ENCODE measurements at places on chromosomes 1 and 21.

- no peak for DNase-seq
Measured at GRCh38 chr1:68805097-68805641, 308.3 kb upstream of the DEPDC1 start.

DNA sequence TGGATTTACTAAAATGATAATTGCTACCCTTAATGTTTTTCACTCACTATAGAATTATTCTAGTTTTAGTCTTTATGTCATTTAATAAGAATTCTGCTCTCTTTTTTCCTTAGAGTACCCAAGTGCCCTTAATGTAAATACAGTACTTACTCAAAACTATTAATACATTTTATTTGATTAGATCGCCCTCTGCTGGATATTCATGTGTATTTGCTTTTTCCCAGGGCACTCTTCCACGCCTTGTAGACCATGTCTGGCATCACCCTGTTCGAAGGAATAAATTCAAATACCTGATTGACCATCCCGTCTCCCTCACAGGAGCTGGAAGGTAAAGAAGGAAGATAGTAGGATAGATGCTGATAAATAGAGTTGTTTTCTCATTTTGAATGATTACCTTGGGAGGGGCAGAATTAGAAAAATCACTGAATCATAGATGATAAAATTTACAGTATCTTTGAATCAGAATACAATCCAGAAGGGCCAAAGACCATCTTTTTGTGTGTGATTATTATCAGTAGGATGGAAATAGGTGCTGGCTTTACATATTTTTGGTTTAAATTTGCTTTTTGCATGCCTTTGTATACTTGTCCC is 4.1 kb downstream of the AXDND1 start:
- peak; percentile 31 for DNase-seq

DNA sequence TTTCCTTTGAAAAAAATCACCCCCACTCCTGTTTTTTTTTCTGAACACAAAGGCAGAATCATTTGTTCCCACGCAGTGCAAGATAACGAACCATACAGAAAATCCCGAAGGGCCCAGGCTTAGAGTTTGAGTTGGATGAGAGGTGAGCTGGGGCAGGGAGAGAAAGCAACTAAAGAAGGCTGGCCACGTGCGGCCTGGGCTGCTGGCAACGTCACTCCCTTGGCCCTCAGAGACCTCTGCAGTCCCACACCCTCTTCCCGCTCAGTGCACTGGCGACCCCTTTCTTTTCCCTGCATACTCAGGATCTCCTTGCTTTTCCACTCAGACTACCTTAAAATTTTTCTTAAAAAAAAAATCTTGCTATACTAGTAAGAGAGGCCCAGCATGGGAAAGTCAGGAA is 28.2 kb upstream of the CRNN start:
- DNase-seq, result no peak

DNA sequence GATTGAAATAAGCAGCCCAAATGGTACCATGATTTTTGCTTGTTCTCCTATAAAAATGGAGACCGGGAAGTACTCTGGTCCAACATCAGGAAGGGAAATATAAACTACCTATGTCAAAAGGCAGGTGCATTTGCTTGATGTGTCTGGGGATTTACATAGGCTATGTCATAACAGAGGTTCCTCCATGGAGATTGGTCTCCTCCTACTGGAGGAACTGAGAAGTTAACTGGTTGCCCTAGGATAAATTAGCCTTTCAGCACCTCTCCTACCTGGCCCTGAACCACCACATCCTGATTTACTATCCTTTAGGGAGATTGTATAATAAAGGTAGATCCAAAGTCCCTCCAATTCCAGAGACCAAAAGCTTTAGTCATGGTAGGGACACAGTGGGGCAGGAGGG is 1109.3 kb upstream of the B3GALT2 start:
- peak; percentile 7 for DNase-seq

- DNase-seq, result no peak
Measured at GRCh38 chr21:41865002-41865777, 14.0 kb downstream of the PRDM15 start.

DNA sequence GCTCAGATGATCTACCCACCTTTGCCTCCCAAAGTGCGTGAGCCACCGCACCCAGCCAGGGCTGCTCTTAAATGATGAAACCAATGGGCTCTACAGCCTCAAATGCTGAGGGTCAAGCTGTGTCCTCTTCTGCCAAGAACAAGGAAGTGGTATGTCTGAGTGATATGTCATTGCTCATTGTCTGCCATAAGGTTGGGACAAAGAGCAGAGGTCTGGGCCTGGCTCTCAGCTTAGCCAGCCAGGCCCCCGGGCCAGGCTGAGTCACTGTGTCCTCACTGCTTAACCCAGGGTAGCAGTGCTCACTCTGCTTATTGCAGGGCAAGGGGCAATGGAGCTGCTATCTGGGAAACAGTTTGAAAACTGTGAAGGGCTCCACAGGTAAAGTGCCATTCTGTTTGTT is 8.3 kb upstream of the ETS2 start:
- no peak for DNase-seq

DNA sequence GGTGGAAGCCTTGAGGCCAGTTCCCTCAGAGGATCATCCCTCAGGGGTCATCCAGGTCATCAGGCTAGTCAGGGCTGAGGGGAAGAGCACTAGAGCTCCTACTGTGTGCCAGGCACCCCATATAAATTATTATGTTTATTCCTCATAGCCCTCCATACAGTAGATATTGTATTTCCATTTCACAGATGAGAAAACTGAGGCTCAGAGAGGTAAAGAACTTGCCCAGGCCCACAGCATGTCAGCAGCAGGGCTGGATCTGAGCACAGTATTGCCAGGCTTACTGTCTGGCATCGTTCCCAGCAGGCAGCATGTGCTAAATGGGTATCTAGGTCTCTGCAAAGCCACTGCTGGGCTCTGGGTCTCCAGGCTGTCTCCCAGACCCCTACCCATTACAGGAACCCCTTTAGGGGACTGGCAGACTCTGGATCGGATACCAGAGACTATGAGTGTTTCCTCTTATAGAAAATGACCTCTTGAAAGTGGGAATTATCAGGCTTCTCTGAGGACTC is 153.3 kb downstream of the PTPRU start:
- DNase-seq, result no peak

DNA sequence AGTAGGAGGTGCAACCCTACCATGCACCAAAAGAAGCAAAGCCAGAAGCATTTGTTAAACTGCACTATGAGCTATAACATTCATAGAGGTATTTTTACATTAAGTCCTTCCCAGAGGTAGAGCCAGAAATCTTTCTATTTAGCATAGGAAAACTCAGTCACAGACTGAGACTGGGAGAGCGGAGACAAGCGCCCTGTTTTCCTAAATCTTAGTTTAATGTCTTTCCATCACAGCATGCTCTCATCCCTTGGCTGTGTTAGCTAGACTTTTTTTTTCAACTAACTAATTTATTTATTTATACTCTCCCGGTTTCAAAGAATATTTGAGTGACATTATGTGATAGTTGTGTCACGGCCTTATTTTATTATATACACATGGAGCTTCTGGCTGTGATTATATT is 304.1 kb downstream of the LMX1A start:
- no peak for DNase-seq

DNA sequence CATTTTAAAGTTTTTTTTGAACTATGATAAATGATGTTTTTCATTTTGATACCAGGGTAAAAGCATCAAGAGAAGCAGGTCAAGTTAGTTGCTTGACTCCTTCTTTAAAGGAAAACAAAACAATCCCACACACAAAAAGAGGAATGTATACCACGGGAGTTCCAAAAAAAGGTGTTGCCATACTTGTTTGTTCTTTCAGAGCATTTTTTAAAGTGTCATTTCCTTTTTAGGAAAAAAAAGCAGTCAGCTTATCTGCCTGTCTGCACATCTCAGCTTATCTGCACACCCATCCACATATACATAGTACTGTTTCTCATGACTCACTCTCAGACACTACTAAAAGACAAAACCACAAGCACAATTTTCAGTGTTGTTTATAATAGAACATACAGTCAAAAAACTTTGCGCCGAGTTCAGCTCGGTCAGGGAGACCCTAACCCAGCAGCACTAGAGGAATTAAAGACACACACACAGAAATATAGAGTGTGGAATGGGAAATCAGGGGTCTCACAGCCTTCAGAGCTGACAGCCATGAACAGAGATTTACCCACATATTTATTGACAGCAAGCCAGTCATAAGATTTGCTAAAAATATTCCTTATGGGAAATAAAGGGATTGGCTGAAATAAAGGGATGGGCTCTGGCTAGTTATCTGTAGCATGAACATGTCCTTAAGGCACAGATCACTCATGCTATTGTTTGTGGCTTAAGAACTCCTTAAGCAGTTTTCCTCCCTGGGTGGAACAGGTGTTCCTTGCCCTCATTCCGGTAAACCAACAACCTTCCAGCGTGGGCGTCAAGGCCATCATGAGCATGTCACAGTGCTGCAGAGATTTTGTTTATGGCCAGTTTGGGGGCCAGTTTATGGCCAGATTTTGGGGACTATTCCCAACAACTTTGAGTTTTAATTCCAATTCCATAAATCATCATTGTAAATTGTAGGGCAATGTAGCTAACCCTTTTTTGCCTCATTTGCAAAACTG is 11.4 kb upstream of the MNDA start:
- no peak for DNase-seq

DNA sequence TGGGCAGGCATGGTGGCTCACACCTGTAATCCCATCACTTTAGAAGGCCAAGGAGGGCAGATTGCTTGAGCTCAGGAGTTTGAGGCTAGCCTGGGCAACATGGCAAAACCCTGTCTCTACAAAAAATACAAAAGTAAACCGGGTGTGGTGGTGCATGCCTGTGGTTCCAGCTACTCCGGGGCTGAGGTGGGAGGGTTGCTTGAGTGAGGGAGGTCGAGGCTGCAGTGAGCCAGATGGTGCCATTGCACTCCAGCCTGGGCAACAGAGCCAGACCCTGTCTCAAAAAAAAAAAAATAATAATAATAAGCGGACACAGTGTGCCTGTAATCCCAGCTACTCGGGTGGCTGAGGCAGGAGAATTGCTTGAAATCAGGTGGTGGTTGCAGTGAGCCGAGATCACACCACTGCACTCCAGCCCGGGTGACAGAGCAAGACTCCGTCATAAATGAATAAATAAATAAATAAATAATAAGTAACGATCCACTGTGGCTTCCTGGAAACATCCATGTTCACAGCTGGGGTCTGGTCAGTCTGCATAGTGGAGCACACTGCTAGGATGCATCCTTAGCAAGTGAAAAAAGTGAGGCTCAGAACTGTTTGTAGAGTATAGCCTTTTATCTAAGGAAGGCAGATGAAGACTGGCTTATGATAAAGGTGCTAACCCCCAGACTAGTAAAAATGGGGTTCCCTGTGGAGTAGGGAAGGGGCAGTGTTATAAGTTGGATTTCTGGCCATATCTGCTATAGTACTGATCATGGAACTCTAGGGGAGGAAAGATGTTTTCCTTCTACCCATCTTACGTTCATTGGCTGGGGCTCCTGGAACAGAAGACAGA is 15.7 kb downstream of the PKNOX1 start:
- DNase-seq, result no peak

DNA sequence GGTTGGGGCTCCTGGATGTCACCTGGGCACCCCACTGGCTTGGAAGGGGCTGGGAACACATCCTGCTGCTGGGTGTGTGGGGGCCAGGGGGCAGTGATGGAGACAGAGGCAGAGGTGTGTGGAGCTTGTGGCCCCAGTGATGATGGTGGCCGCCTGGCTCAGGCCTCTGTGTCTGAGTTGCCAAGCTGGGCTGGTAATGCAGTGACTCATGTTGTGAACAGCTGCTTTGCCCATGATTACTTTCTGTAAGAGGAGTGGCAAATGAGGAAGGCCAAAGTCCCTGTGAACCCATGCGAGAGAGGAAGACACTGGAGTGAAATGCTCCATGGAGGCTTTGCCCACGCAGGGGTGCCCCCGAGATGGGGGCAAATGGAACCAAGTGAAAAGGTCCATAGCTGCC is 86.8 kb downstream of the KCNJ6 start:
- DNase-seq, result no peak
